Memory B cell (primary cell): ENCODE measurements at places on chromosomes 4 and X.

- peak overlapping the region; percentile 72 for H3K27ac ChIP-seq
- no peaks in the 10 kb centered on the region for H3K27me3 ChIP-seq
- peaks cover 2% of the 10 kb centered on the region for H3K36me3 ChIP-seq
- H3K4me1 ChIP-seq, result peaks cover 29% of the 10 kb centered on the region
These were observed 2.3 kb upstream of the ZCCHC4 start for GRCh38 chr4:25310066-25310802.

GRCh38 chrX:150863191-150863590 lies 35.3 kb downstream of the CD99L2 start:
- no peak for DNase-seq
- H3K4me3 ChIP-seq, result no peak overlapping the region
- no peaks in the 10 kb centered on the region for H3K4me1 ChIP-seq
- no peak overlapping the region for H3K27ac ChIP-seq

- no peak overlapping the region for H3K27ac ChIP-seq
- H3K4me3 ChIP-seq, result no peak overlapping the region
- DNase-seq, result no peak
- no peaks in the 10 kb centered on the region for H3K4me1 ChIP-seq
- peaks cover 2% of the 10 kb centered on the region for H3K27me3 ChIP-seq
These were observed 38.6 kb downstream of the TRPC5 start for GRCh38 chrX:112043997-112044396.

DNA sequence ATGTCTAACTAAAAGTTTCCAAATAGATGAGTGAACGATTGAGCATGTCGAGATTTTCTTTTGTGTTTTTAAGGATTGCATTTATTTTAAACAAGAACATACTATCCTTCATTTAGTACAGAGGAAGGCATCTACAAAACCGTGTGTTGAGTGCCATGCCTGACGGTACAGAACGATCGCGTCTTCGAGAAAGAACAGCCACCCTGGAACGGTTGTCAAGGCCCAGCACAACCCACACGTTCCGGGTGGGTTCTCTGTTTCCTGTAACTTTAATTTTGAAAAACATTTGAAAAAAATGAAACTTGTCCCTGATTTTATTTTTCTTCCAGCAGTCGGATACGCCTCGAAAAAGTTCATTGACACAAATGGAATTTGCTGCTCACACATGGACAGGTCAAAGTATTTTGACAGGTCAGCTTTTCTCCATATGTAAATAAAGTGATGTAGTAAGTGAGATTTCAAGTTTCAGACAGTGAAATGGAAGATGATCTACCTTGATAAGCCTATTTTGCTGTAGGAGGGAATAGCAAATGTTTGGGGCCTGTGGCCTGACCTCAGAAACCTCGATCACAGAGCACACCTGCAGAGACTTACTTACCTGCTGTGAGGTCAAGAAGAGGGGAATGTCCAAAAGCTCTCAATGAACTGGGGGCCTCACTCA lies 24.4 kb upstream of the CYP4V2 start:
- no peaks in the 10 kb centered on the region for H3K4me1 ChIP-seq
- H3K36me3 ChIP-seq, result no peaks in the 10 kb centered on the region
- H3K4me3 ChIP-seq, result no peak overlapping the region
- H3K27ac ChIP-seq, result no peak overlapping the region
- no peak for DNase-seq
- H3K27me3 ChIP-seq, result peaks cover 16% of the 10 kb centered on the region

DNA sequence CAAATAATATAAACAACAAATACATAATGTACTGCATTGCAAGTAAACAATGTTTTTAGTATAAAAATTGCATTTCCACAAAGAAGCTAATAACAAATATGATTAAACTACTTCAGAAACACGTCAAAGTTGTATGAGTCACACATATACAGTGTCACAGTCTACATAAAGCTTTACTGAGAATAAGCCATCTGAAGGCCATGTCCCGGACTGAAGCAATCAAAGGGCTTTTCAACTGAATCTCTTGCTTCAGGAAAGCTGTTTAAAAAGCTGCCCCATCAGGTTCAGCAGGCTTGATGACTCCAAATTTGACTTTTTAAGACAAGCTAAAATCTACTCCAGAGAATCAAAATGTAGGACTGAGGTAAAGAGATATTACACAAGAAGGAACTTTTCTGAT lies 1476.8 kb downstream of the ADGRL3 start:
- no peak for DNase-seq
- no peak overlapping the region for H3K4me3 ChIP-seq
- no peaks in the 10 kb centered on the region for H3K36me3 ChIP-seq
- H3K27ac ChIP-seq, result no peak overlapping the region
- H3K4me1 ChIP-seq, result no peaks in the 10 kb centered on the region

DNA sequence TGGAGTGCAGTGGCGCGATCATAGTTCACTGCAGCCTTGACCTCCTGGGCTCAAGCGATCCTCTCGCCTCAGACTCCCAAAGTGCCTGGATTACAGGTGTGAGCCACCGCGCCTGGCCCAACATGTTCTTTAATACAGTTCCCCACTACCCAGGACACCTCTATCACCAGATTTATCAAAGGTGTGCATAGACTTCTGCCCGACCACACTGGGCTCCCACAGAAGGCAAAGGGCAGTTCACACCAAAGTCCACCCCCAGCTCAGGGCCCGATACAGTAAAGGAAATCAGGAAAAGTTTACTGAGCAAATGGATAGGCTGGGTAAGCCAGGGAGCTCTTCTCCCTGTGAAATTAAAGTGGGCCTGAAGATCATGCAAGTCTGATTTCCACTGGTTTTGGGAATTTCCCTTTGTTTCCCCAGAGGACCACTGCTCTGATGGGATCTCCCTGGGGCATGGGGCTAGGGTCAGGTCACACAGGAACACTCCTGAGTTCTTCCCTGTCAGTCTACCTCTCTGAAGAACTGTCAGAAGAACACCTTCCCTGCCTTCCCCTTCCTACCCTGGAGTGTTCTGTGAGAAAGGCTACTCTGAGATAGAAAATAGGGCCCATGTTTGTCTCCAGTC lies 17.7 kb upstream of the PIM2 start:
- H3K36me3 ChIP-seq, result peaks cover 7% of the 10 kb centered on the region
- no peaks in the 10 kb centered on the region for H3K27me3 ChIP-seq
- H3K27ac ChIP-seq, result peak overlapping the region; percentile 99
- peaks cover 44% of the 10 kb centered on the region for H3K4me1 ChIP-seq
- H3K4me3 ChIP-seq, result peak overlapping the region; percentile 83
- DNase-seq, result no peak

DNA sequence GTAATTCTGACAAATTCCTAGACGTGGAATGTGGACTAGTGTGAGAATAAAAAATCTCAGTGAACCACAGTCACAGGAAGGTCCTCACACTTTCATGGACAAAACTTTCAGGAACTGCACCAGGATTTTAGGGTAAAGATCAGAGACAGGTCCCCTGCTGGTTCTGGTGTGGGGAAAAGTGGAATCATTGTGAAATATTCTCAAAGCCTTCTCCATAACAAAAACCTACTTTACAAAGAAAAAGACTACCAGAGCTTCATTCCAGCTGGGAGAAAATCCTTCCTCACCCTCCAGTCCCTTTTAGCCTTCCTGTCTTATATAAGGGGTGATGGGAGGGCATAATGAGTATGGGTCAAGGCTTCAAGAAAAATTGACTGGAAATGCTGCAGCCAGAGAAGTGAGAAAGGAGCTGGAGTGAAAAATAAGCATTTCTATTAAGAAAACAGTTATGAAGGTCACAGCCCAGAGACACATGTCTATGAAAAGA lies 325.8 kb downstream of the ARAP2 start:
- H3K36me3 ChIP-seq, result no peaks in the 10 kb centered on the region
- no peak overlapping the region for H3K4me3 ChIP-seq
- no peak overlapping the region for H3K27ac ChIP-seq
- H3K4me1 ChIP-seq, result no peaks in the 10 kb centered on the region

DNA sequence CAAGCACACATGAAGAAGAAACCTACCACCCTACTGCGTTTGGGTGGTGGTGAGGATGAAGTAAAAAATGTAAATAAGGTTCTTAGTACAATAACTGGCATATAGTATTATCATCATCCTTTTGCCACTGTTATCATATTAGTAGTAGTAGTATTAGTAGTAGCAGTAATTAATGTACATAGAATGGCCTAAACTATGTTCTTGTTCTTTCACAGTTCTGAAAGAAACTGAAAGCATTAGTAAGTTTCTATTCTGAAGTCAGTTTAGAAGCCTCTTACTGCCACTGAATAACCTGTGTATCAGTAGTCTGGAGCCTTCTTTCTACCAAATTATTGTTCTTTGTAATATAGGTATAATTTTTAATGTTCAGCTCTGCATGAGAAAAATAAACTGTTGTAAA lies 21.0 kb downstream of the COL4A6 start:
- H3K36me3 ChIP-seq, result no peaks in the 10 kb centered on the region
- no peak overlapping the region for H3K4me3 ChIP-seq
- no peaks in the 10 kb centered on the region for H3K4me1 ChIP-seq
- H3K27ac ChIP-seq, result no peak overlapping the region
- no peak for DNase-seq

DNA sequence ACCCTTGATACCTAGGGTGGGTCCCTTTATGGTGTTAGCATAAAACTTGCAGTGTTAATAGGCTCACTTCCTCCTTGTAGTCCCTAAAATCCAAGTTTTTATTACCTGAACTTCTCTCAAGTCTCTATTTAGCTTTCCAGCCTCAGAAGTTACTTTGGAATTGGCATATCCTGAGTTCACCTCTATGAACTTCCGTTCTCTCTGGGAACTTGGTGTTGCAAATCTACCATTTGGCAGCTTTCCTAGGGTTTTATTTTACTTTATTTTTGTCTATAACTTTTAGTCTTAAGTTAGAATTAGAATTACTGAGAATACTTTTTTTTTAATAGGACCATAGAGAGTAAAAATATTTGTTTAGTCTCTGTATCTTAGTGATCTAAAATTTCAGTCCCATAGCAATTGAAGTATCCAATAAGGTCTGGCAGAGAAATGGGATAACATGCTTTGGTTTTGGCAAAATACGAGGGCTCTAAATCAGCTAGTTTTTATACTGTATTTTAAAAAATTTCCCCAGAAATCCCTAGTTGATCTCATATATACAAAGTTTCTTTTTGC lies 30.3 kb upstream of the NAF1 start:
- no peaks in the 10 kb centered on the region for H3K4me1 ChIP-seq
- no peak overlapping the region for H3K27ac ChIP-seq
- peaks cover 1% of the 10 kb centered on the region for H3K27me3 ChIP-seq
- no peak overlapping the region for H3K4me3 ChIP-seq
- no peak for DNase-seq
- H3K36me3 ChIP-seq, result peaks cover 7% of the 10 kb centered on the region

DNA sequence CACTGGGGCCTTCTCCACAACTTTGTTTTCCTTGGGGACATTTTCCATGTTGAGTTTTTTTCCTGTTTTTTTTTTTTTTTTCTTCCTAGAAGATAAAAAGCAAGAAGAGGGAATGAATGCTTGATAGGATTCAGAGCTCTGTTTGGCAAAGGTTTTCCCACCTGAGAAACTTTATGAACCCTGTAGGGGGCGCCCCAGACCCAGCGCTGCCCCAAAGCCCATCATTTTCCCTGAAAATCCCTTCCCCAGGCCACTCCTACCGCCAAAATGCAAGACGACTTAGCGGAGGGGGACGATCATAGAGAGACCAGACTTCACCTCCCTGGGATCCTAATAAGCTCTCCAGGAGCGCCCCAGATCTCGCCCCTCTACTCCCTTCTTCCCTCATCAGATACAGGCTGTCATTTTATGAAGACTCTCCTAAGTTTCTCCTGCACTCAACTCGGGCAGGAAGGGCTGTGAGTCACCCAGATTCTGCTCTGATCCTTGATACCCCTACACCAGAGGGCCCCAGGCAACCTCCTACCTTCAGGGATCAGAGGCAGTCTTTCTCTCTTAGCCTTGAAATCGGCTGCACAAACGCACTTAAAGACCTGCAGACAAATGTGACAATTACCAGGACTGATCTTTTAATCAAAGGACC lies 1.4 kb downstream of the BEX5 start:
- no peak for DNase-seq
- H3K36me3 ChIP-seq, result peaks cover 2% of the 10 kb centered on the region
- H3K4me1 ChIP-seq, result peaks cover 10% of the 10 kb centered on the region
- peak overlapping the region; percentile 86 for H3K27ac ChIP-seq
- peaks cover 2% of the 10 kb centered on the region for H3K27me3 ChIP-seq

DNA sequence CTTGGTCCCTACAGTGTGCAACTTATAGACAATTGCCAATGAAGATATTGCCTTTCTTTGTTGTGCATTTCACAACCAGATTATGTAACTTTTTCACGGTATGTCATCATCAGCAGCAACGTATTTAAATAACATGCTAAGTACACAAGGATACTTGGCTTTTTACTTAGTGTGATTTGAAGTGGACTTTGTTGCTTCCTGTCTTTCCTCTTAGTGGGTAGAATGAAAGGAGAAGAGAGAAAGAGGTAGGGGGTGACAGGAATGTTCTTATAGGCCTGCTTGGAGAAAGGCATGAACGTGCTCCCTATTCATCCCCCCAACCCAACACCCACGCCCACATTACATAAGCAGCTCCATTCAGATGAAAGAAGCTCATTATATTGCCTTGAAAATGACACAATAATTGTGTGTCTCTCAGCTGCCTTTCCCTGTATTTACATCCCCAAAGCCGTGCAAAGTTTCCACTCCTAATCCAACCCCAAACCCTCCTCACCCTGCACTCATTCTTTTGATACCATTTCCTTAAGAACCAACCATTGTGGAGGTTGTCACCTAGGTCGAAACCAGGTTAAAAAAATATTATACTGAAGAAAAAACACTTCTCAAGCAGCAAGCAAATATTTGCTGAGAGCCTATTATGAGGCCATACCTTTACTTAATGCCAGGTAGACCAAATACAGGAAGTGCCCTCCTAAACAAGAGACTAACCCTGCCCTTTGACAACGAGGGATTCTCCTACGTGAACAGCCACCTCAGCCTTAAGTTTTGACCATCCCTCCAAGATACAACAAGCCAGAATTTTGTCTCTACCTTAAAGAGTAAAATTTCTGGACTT lies 25.2 kb upstream of the GK start:
- H3K4me3 ChIP-seq, result no peak overlapping the region
- no peak for DNase-seq
- H3K27me3 ChIP-seq, result no peaks in the 10 kb centered on the region
- no peaks in the 10 kb centered on the region for H3K4me1 ChIP-seq

DNA sequence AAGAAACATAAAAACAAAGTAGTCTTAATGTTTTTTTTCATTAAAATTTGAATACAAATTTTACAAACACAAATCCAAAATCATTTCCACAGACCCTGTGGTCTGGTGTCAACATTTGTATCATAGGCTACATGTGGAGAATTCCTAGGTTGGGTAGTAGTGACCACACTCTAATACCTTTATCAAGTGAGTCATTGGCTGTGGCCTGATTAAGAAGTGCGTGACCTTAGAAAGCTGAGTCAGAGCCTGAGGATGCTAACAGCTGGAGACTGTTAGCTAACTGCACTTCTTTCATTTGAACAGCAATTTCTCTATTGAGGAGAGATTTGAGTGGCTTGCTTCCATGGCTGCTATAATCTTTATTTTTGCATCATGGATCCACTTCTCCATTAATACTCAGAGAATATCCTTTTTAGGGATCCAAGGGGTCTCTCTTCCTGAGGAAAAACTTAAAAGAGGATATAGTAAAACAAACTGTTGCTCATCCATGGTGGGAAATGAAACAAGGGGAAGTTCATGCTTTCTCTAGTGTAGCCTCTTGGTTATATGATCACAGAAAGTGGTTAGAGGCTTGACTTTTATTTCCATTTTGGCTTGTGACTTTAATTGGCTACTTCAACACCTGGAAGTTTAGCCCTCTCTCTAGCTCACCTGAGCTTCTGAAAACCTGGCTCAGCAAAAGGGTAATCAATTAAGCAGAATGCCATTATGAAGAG lies 335.8 kb downstream of the PABPC4L start:
- no peak for DNase-seq
- no peak overlapping the region for H3K4me3 ChIP-seq
- no peaks in the 10 kb centered on the region for H3K36me3 ChIP-seq
- no peaks in the 10 kb centered on the region for H3K4me1 ChIP-seq
- H3K27ac ChIP-seq, result no peak overlapping the region
- H3K27me3 ChIP-seq, result no peaks in the 10 kb centered on the region
